Stimulated activated CD4-positive, alpha-beta T cell treated with anti-CD3 and anti-CD28 coated beads, Interleukin-1b, Interleukin-23, amount 100 ng/mL, for 48 hours (primary cell): ENCODE measurements at places on chromosomes 2 and 18.

GRCh38 chr18:7766346-7766745, 199.2 kb downstream of the PTPRM start:
- no peak for DNase-seq

- DNase-seq = no peak
Observed at GRCh38 chr18:22545066-22545760, 127.5 kb upstream of the CTAGE1 start.

GRCh38 chr2:44184106-44184505, 15.4 kb downstream of the PPM1B start:
- DNase-seq = no peak

GRCh38 chr18:22698711-22699110, 234.4 kb upstream of the RBBP8 start:
- DNase-seq = no peak

- no peak for DNase-seq
Observed at GRCh38 chr2:2233171-2233826, 97.8 kb downstream of the MYT1L start.

- DNase-seq = no peak
Observed at GRCh38 chr2:157179324-157180105, 78.0 kb upstream of the GALNT5 start.

- no peak for DNase-seq
Observed at GRCh38 chr2:240174496-240174895, 34.0 kb upstream of the OTOS start.

DNA sequence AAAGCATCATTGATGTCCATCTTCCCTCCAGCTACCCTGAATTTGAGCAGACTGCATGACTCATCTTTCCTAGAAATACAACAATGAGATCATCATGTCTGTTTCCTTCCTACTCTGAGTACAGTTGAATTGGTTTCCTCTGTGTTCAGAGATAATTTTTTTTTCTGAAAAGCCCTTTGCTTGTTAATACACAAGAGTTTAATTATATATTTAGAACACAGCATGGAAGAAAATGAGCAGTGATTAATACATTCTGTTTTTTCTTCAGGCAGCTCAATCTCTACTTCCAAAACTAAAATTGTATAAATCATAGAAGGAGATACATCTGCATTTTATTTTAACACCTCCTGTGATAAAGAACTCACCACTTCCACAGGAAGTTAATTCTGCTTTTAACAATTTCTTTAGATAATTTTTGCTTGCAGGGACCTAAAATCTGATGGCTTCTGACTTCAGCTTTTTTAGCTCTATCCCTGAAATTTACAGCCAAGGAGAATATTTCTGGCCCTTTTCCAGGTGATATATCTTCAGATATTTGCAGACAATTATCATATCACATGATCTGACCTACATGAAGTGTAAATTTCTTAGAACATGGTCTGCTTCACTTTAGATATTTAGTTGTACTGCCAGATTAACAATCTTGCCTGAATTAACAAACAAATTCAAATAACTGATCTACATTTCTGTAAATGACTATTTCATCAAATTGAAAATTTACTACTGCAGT, 249.0 kb downstream of the TRIB2 start:
- no peak for DNase-seq

DNA sequence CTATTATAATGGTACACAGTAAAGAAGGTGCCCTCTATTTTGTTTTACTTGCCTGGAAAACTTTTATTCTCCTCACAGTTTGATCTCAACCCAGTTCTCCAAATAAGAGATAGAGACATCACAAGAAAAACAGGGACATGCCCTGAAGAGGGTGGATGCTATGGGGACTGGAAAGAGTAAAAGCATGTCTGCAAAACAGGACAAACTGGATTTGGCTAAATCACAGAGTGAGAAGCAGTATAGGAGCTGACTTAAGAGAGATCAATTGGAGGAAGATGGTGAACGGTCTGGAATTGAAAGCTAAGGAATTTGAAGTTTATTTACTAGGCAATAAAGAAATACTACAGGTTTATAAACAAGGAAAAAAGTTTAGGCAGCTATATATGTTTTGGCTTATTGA, 33.0 kb downstream of the SP140L start:
- no peak for DNase-seq
